ENCODE measurements at places on chromosomes 12 and 14.
A peak's percentile ranks its signal among the peaks of the same experiment; 100 is the strongest.

GRCh38 chr14:35114036-35114435, 7.8 kb downstream of the PPP2R3C start:
- no peak for DNase-seq

DNA sequence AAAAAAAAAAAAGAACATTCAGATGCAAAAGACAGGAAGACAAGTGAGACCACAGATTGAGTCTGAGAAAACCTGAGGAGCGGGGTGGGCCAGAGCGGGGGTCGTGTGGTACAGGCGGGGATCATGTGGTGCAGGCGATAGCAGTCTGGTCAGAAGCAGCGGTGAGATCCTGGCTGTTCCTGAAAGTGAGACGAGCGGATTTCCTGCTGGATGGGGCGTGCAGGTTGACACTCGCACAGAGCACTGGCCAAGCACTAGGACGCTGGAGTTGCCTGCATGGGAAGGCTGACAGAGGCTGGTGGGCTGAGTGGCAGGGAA, 35.7 kb downstream of the CDC42BPB start:
- DNase-seq, result no peak

- DNase-seq, result no peak
Observed at GRCh38 chr14:77485256-77485655, 13.4 kb downstream of the ISM2 start.

DNA sequence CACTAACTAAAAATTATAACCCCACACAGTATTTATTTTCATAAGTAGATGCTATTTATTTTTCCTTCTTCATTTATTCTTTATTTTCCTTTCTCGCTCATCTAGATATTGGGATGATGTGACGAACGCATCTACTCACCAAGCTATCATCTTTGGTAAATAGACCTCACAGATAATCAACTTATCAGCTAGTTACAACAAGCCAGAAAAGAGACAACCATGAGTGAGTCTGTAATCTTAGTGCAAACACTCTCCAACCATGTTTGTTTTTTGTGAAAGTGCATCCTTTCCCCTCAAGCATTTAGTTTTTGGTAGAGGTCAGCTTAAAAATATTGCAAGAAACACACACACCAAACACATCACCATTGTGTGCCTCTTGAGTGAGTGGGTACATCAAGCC, 84.9 kb downstream of the SLC25A21 start:
- DNase-seq, result no peak

GRCh38 chr14:35285168-35286002, 6.8 kb upstream of the PSMA6 start:
- peak; percentile 94 for DNase-seq

GRCh38 chr12:116122628-116123027, 154.9 kb downstream of the MED13L start:
- DNase-seq, result no peak

DNA sequence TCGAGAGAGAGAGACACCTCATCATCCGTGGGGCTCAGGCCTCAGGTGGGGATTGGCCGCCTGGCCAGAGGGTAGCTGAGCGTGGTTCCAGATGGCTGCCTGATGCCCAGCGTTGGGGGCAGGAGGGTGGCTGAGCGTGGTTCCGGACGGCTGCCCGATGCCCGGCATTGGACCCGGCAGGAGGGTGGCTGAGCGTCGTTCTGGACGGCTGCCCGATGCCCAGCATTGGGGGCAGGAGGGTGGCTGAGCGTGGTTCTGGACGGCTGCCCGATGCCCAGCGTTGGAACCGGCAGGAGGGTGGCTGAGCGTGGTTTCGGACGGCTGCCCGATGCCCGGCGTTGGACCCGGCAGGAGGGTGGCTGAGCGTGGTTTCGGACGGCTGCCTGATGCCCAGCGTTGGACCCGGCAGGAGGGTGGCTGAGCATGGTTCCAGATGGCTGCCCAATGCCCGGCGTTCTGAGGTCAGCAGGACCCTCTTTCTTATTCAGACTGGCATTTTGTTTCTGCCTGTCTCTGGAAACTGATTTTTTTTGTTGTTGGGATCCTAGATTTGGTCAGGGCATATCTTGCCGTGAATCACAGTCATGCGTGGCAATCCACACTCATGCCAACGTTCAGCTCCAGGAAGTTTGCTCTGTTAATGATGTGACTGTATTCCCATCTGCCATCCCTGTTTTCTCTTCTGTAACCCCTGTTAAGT, 40.7 kb downstream of the GALNT9 start:
- no peak for DNase-seq

DNA sequence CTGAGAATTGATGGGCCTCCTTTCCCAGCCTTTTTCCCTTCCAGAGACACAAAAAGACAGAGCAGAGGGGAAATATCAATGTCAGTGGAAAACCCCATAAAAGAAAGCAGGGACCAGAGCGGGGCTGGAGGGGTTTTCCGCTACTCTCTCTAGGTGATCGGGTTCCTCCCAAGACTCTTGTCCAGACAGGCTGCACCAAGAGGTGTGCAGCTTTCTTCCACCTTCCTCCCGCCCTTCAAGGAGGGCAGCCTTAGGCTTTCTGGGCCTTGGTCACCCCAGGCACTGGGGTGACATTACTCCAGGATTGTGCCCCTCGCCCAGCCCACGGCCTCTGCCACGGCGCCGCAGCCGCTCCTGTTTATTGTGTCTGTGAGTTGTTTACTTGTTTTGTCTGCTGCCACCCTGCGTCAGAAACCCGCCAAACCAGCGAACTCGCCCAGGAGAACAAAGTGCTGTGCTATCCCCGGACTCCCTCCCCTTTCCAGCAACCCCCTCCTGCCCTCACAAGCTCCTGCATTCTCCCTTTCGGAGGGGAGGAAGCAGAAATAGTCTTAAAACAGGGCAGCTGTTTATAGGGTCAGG, 6.7 kb upstream of the HOXC6 start:
- no peak for DNase-seq

GRCh38 chr14:99191395-99192027, 80.5 kb downstream of the BCL11B start:
- no peak for DNase-seq

DNA sequence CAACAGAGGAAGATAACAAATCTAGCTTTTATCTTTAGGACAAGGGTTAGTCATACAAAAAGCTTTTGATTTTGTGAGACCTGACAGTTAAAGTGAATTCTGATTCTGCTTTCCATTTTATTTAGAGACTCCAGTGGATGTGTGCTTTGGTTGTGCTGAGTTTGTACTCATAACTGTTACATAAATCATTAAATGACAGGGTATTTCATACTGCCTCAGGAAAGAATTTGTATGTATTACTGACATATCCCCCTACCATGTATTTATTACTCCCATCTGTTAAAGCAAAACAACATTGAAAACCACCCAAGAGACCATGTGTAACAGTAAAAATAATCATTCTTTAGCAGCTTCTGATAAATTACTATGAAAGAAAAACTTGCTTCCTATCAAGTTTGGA, 242.9 kb upstream of the RPL10L start:
- DNase-seq, result no peak

GRCh38 chr12:108190529-108190928, 61.4 kb downstream of the WSCD2 start:
- DNase-seq, result no peak

DNA sequence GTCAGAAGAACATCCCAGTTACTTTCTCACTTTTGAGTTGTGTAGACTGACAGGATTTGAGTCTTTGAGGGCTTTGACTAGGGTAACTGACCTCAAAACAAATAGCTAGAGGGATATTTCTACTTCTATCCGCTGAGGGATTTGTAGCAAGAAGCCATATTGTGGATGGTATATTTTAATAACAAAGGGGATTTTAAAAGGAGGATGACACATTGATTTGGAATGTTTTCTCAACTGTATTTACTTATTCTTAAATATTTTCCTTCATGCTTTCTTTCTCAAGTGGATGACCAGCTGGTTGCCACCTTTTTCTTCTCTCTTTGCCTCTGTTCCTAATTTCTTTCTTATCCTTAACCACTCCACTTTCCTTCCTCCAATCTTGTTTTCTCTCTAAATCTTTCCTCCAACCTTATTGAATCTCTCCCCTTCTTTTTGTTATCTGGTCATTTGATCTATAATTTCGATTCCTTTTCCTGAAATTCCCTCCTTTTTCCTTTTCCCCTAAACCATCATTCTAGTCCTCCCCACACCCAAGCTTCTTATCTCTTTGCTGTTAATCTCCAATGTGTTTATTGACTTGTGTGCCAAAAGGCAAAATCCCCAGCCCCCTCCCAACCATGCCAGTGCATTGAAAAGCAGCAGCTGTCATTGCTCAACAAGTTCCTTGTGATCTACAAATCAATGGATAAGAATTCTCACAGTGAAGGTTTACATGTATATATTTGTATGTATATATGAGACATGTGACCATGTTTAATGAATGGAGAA, 411.6 kb downstream of the RAD51B start:
- DNase-seq, result no peak

DNA sequence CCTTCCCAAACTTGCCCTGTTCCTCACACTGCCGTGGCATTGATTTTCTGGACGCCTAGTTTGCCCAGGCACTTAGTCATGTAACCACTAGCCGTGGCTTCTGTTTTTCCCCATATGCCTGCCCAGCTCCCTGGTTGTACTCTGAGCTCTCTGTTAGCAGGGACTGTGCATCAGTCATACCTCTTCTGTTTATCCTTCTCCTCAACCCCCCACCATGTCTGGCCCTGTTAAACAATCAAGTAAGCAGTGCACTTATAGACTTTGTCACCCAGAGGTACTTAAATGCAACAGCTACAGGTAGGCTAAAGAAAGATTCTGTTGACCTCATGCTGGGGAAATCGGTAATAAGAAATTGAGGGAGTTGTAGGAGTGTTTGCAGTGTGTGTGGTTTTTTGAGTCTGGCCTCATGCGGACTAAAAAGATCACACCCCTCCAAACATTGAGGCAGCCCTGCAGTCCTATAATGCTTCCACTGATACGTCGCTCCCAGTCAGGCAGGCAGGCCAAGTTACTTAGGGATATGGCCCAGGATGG, 17.0 kb downstream of the UBE3B start:
- DNase-seq, result no peak

GRCh38 chr12:67637718-67638117, 10.8 kb upstream of the DYRK2 start:
- DNase-seq, result no peak

DNA sequence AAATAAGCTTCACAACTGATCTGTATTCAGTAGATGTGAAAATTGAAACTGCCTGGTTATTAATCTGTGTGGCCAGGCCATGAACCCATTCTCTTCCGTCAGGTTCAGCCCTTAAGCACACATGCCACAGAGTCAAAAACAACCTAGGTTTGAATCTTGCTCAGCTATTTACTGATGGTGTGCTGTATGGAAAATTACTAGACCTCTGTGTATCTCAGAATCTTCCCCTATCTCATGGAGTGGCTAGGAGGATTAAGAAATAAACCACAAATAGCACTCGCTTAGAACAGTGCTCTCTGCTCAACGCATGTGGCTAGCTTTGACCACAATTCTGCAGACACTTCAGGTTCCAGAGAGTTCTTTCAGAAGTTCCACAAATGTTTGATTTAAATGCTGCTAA, 240.7 kb upstream of the PLEKHG7 start:
- peak; percentile 69 for DNase-seq

DNA sequence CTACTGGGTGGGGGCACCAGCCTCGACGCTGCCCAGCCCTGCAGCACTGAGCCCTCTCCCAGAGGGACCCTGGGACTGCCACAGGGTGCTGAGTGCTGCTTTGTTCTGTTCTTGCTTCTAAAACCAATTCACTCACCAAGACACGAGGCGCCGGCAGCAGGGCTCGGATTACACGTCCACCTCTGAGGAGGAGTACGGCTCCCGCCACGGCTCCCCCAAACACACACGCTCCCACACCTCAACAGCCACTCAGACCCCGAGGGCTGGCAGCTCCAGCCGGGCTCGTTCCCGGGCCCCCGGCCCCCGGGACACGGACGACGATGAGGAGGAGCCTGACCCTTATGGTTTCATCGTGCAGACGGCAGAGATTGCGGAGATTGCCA, 24.3 kb downstream of the CEP170B start:
- DNase-seq, result no peak

DNA sequence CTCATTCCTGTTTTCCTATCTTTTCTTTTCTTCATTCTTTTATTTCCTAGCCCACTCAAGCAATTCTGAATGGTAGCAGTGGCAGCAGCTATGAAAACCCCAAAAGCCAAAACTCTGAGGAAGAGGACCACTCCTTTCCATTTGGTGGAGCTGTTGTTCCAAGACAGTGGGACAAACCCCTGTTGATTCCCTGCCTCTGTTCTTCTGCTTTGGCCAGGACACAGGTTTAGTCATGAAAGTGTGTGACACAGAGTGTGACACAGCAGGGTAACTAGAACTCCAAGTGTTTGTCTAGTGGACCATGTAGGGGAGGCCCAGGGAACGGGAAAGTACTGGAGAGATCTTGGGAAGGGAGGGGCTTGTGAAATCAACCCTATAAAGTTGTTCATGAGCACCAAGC, 71.1 kb downstream of the PTCSC3 start:
- no peak for DNase-seq

DNA sequence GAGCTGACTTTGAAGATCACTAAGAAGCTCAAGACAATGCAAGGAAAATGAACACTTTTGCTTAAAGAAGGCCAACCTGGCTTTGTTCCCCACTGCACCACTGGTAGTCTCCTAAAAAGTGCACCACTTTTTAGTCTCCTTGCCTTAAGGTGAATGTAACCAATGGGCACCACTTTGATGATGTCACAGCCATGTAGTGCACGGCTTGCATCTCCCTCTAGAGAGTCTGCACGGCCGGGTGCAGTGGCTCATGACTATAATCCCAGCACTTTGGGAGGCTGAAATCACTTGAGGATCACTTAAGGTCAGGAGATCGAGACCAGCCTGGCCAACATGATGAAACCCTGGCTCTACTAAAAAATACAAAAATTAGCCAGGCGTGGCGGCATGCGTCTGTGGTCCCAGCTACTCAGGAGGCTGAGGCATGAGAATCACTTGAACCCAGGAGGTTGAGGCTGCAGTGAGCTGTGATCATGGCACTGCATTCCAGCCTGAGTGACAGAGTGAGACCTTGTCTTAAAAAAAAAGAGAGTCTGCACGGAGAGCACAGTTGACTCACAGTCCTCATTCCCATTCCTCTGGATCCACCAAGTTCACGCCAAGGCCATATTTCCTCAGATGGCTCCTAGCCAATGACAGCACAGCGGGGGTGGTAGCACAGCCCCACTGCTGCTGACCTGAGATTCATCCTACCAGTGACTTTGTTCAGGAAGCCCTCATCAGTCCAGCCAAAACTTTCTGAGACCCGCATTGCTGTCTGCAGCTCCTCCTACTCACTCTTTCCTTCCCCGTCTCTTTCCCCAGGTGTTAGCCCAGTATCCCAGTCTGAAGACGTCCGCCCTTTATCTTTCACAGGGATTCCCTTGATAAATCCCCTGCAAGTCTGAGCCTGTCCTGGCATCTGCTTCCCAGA, 16.5 kb upstream of the IFT81 start:
- DNase-seq, result no peak

DNA sequence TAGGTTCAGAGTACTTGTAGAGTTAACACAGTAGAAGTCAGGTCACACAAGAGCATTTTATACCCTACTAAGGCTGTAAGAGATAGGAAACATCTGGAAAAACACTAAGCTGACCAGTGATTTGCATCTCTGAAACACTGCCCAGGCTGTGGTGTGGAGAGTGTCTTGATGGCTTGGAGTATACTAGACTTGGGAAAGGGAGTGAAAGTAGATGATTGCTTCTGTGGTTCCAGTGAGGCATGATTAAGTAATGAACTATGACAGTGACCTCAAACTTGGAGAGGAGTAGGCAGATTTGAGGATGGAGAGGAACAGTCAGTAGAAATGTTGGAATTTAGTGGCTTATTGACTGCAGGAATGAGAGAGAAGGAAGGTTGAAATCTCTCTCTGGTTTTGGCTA, 201.2 kb downstream of the FLRT2 start:
- DNase-seq, result no peak

All from GM12864 (cell line).